Spinal cord (tissue), 10 donors: ENCODE measurements at places on chromosomes 16 and 17. TPM values are rescaled to one million over a fixed set of nuclear protein-coding genes. Genes with fewer than 3 reads are reported as not detected.

The WFDC1 gene
- total RNA-seq, result 3.8 TPM

The ABCA8 gene
- 83.7 TPM for total RNA-seq

GRCh38 chr16:27786221-27786922 lies 236.4 kb downstream of the KATNIP start:
- DNase-seq, result no peak

DNA sequence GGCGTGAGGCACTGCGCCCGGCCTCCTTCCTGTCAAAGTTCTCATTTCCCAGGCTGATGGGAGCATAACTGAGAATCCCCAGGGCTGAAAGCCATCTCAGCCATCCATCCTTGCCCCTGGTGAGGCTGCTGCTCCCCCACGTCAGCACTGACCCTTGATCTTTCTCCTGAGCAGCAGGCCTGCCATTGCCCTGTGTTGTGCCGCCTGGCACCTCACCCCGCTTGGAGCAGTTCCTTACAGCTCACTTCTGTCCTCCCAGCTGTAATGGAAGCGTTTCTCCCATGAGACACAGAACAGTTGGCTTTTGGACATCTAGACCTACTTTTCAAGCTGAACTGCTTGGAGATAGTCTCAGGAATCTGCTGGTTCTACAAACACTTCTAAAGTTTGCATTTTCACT lies 51.5 kb downstream of the OR1D5 start:
- DNase-seq, result no peak

- no peak for DNase-seq
Measured at GRCh38 chr16:80403894-80404293, 136.9 kb upstream of the DYNLRB2 start.
